ENCODE measurements at places on chromosomes 13 and 19.

DNA sequence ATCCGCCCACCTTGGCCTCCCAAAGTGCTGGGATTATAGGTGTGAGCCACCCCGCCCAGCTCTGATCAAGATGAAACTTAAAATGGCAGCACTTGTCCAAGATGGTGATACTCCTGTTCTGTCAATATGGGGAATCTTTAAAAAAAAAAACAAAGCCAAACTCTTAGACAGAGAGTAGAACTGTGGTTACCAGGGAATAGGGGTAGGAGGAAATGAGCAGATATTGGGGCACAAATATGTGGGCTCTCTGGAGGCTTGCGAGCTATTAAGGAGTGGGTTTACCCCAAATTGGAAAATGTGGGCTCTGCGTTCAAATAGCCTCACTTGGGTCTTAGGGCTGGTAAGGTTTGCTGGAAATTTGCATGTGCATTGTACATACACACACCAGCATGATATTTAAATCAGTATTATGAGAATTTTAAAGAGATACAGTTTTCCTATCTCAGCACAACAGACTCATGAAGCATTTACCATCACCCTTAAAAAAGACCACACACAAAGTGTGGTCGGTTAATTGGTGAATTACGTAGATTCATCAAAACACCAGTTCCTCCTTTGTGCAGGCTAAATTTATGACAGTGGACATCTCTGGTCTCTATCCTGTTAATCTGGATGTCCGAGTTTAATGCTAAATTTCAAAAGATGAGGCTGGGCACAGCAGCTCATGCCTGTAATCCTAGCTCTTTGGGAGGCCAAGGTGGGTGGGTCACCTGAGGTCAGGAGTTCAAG is 11.3 kb downstream of the CD70 start:
- no peak for DNase-seq

GRCh38 chr19:2253106-2254063 is 2.8 kb downstream of the JSRP1 start:
- peak; percentile 34 for DNase-seq

DNA sequence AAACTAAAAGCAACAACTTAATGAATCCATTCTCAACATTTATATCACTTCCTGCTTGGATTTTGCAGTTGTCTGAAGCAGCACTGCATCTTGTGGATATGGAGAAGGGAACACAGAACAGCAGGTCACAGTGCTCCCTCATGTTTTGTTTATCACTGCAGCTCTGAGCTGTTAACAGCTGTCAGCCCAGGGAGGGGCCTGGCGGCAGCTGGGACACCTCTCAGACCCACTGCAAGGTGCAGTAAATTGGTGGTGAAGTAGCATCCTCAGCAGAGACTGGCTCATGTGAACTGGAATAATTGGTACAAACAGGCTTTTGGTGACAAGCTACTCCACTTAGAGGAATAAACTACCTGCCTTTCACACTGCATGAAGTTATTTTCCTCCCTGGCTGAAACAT is 170.4 kb downstream of the LIG4 start:
- DNase-seq = no peak

- DNase-seq = no peak
Measured at GRCh38 chr13:102774214-102774568, 605 bp upstream of the TEX30 start.

GRCh38 chr19:44891016-44891882 is at the start of gene TOMM40:
Gene TOMM40, plus strand, starts transcription at chr19:44891254. Its CDS starts 162 bp downstream, at chr19:44891416.
- DNase-seq = peak; percentile 100

DNA sequence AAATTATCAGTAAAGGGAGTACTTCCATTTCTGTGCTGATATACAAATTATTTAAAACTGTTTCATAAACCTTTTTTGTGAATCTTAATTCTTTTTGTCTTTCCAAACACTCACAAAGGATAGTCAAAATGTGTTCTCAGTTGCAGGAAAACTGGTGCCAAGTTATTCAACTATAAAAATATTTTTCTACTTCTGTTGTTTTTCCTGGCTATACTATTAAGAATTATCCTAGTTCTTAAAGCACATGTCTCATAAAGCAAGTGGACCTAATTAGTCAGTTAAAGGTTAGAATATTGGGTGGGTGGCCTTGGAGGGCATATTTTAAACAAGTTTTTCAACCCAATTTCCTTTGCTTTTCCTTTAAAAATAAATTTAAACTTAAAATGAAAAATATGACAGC is 1460.3 kb upstream of the SLC10A2 start:
- no peak for DNase-seq

DNA sequence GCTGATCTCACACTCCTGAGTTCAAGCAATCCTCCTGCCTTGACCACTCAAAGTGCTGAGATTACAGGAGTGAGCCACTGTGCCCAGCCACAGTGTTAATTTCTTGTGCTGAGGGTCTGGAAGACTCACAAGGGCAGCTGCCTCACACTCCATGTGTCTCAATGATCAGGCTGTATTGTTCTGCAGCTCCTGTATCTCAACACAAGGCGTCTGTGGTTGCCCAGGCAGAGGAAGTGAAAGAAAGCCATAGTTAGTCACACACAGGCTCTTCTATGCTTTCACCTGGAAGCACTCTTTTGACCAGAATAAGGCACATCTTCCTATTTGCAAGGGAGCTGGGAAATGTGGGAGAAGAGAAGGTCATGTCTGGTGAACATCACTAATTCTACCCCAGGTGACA is 107.3 kb upstream of the ZNF507 start:
- no peak for DNase-seq

DNA sequence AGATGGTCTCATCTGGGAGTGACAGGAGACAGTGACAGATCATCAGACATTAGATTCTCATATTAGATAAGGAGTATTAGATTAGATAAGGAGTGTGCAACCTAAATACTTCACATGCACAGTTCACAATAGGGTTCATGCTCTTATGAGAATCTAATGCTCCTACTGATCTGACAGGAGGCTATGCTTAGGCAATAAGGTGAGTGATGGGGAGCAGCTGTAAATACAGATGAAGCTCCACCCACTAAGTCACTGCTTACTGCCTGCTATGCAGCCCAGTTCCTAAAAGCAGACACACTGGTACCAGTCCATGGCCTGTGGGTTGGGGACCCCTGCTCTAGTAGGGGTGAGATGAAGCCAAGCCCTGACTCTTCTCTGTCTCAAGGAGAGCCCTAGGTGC is 10.0 kb upstream of the IGFL3 start:
- DNase-seq = no peak

DNA sequence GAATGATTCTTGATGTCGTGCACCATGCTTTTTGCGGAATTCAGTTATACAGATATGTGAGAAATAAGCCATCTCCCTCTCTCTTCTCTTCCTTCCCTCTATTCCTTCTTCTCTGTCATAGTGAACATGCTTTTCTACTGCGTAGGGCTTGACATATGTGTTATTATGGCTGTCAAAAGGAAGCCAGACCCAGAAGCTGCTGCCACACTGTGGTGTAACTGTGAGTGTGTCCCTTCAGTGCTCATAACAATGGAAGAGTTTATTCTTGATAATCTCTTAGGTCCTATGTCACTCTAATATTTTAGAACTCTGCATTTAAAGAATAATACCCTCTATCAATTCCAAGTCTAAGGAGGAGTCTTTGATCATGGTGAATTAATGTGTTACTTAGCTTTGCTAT is 208.9 kb upstream of the TMTC4 start:
- no peak for DNase-seq

DNA sequence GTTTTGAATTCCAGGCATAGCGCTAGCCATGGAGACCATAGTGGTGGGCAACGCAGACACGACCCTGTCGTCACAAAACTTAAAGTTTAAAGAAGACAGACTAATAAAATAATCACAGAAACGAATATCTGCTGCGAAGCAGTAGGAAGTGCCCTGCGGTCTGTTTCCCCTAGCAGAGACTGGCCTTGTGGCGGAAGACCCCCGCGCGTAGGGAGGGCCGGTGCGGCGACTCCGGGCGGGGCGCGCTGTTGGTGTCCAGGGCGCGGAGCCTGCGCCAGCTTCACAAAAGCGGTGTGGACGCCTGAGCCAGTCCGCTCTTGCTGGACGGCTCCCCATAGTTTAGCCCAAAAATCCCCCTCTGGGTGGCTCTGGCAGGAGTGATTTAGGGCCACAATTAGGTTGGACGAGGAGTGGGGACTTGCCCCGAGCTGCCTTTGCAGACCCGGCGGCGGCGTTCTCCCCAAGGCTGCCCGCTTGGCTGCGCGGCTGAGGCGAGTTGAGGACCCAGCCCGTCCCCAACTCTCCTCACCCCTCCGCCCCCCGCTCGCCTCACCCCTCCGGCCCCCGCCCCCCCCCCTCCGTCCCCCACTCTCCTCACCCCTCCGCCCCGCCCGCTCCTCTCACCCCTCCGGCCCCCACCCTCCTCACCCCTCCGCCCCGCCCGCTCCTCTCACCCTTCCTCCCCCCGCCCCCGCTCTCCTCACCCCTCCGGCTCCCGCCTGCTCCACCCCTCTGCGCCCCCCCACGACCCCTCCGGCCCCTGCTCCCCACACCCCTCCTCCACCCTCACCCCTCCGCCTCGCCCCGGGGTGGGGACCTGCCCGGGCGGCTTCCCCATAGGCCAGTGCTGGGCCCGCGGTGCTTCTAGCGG is 14.2 kb upstream of the LATS2 start:
- DNase-seq = peak; percentile 57

GRCh38 chr13:112150352-112150751 is 83.4 kb downstream of the SOX1 start:
- DNase-seq = no peak

DNA sequence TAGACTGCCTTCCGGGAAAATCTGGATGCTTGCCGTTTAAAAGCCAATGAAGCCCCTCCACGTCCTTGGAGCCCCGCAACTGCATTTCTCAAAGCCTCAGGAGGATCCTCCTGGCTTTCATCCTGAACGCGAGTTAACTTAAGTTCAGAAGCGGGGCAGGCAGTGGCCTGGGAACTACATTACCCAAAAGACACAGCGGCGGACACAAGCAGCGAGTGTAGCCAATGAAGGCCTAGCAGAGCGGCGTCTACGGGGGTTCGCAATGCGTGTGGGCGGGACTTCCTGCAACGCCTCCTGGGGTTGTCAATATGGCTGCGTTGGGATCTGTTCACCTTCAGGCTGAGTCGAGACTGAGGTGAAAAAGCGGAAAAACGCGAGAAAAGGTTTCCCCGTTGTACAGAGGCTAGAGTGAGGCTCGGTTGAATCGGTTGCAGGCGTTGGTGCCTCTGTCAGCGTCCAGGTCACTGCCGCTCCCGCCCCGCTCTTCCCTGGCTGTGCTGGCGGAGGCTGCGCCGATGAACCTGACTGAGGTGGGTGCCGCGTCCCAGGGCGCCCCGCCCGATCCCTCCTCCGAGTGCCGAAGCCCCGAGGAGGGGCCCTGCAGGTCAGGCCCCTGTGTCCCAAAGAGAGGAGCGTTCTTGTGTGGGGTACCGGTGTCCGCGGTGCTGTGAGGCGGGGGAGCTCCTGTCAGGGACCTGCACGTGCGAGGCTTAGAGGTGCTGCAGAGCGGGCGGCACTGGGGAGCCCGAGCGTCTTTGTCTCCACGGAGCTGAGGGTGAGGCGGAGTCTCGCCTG is at the start of gene ZNF17:
Gene ZNF17, plus strand, starts transcription at position 285 of the 795 bp plus-strand sequence. CDS start 2,455 bp downstream, outside the sequence.
- DNase-seq = peak; percentile 94

GRCh38 chr19:33390101-33390907 is 16.8 kb downstream of the CEBPG start:
- DNase-seq = no peak

- peak; percentile 73 for DNase-seq
Measured at GRCh38 chr19:1503089-1503924, 9.5 kb downstream of the ADAMTSL5 start.

- peak; percentile 90 for DNase-seq
Measured at GRCh38 chr19:19732579-19733501, at the start of gene ZNF14. Gene ZNF14, minus strand, starts transcription at chr19:19733112. Its CDS starts 154 bp downstream, at chr19:19732958.

- no peak for DNase-seq
Measured at GRCh38 chr19:5025027-5025426, 56.1 kb downstream of the KDM4B start.

GRCh38 chr13:113074401-113074800 is 31.2 kb upstream of the F7 start:
- no peak for DNase-seq
